Adrenal gland (tissue), 19 donors: ENCODE measurements at places on chromosomes 1 and 21. TPM values are rescaled to one million over a fixed set of nuclear protein-coding genes. Genes with fewer than 3 reads are reported as not detected.

GRCh38 chr1:210364479-210364878 lies 35.8 kb downstream of the HHAT start:
- peaks cover 14% of the 10 kb centered on the region for H3K4me1 ChIP-seq
- H3K4me3 ChIP-seq = no peak overlapping the region
- H3K36me3 ChIP-seq = no peaks in the 10 kb centered on the region
- H3K27ac ChIP-seq = no peak overlapping the region

GRCh38 chr1:92838519-92838918 lies 6.7 kb downstream of the RPL5 start:
- no peak for DNase-seq
- no peaks in the 10 kb centered on the region for H3K27me3 ChIP-seq
- H3K27ac ChIP-seq = no peak overlapping the region
- peaks cover 31% of the 10 kb centered on the region for H3K4me1 ChIP-seq
- H3K36me3 ChIP-seq = no peaks in the 10 kb centered on the region

GRCh38 chr1:194223596-194223995 lies 1037.2 kb upstream of the B3GALT2 start:
- no peak overlapping the region for H3K4me3 ChIP-seq
- H3K27me3 ChIP-seq = no peaks in the 10 kb centered on the region
- H3K36me3 ChIP-seq = no peaks in the 10 kb centered on the region
- DNase-seq = no peak
- H3K27ac ChIP-seq = no peak overlapping the region

GRCh38 chr1:12177999-12178441 lies 11.2 kb downstream of the TNFRSF1B start:
- peak; percentile 74 for DNase-seq
- no peaks in the 10 kb centered on the region for H3K36me3 ChIP-seq
- H3K27me3 ChIP-seq = no peaks in the 10 kb centered on the region
- H3K4me3 ChIP-seq = no peak overlapping the region
- H3K4me1 ChIP-seq = peaks cover 3% of the 10 kb centered on the region
- peak overlapping the region; percentile 7 for H3K27ac ChIP-seq

GRCh38 chr1:116436611-116436970 lies 63.5 kb downstream of the ATP1A1 start:
- no peak overlapping the region for H3K4me3 ChIP-seq
- H3K36me3 ChIP-seq = no peaks in the 10 kb centered on the region
- no peaks in the 10 kb centered on the region for H3K27me3 ChIP-seq
- no peak for DNase-seq

The OR2L3 gene
- not detected for total RNA-seq

The KRTAP25-1 gene
- not detected for total RNA-seq

The SGIP1 gene
- 0.58 TPM for total RNA-seq

The IFI44L gene
- total RNA-seq = 12.4 TPM
